Mesendoderm (in vitro differentiated cells): ENCODE measurements at places on chromosomes 11 and 22.

- peaks cover 1% of the 10 kb centered on the region for H3K4me1 ChIP-seq
- no peak overlapping the region for H3K4me3 ChIP-seq
- H3K36me3 ChIP-seq = no peaks in the 10 kb centered on the region
- H3K27me3 ChIP-seq = no peaks in the 10 kb centered on the region
Measured at GRCh38 chr22:49659924-49660315, 167.8 kb downstream of the BRD1 start.

DNA sequence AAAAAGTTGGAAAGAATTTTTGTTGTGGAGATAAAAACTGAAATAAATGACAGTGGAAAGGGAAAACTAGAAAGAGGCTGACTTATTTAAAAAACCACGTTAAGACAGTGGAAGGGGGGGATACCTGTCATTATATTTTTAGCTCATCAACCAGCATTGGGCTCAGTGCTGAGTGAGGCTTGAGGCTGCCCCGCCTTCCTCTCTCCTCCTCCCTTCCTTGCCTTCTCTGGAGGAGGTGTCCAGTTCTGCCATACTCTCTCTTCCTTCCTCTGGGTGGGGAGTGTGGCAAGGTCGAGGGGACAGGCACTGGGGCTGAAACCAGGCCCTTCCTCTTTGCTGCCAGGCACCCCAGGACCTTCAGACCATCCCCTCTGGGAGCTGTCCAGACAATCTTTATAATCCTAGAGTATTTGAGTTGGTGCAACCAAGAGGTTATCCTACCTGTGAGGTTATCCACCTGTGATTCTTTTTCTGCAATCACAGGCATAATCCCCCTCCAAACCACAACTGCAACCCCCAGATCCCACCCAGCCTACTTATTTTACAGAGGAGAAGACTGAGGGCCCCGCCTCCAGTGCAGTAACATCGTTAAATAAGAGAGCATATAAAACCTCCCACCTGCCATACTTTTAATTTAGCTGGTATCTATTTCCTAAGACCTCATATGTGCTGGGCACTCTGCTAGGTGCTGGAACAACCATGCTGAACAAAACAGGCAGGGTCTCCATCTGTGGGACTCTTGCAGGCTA is 578.5 kb downstream of the BUD13 start:
- H3K36me3 ChIP-seq = no peaks in the 10 kb centered on the region
- H3K4me3 ChIP-seq = no peak overlapping the region
- peaks cover 3% of the 10 kb centered on the region for H3K4me1 ChIP-seq
- no peaks in the 10 kb centered on the region for H3K27me3 ChIP-seq

DNA sequence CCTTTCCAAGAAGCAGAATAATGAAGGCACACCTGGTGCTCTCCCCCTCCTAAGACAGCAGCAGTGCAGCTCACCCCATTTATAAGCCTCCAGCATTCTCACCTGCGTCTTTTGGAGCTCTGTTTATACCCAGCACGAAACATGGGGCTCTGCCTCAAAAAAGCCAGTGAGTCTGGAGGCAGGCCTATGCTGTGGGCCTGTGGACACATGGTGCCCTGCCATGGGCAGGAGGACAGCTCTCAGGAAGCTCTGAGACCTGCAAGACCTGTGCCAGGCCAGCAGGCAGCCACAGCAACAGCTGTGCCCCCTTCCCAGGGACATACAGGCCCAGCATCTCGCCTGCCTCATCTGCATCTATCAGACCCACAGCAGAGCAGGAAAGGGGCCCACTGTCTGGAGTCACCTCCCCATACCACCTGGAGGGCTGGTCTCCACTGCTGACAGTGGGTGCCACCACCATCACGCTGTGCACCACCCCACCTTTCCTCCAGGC is 64.2 kb downstream of the DGCR2 start:
- no peaks in the 10 kb centered on the region for H3K27me3 ChIP-seq
- no peaks in the 10 kb centered on the region for H3K4me1 ChIP-seq
- H3K36me3 ChIP-seq = peaks cover 6% of the 10 kb centered on the region
- DNase-seq = no peak

- peak; percentile 81 for DNase-seq
- no peak overlapping the region for H3K4me3 ChIP-seq
- H3K27me3 ChIP-seq = no peaks in the 10 kb centered on the region
- H3K4me1 ChIP-seq = no peaks in the 10 kb centered on the region
- H3K27ac ChIP-seq = no peak overlapping the region
- H3K36me3 ChIP-seq = no peaks in the 10 kb centered on the region
Measured at GRCh38 chr11:70111269-70112016, 33.3 kb downstream of the ANO1 start.

GRCh38 chr11:74449369-74449931 is 17.9 kb downstream of the KCNE3 start:
- H3K4me1 ChIP-seq = peaks cover 1% of the 10 kb centered on the region
- H3K4me3 ChIP-seq = no peak overlapping the region
- no peaks in the 10 kb centered on the region for H3K36me3 ChIP-seq

DNA sequence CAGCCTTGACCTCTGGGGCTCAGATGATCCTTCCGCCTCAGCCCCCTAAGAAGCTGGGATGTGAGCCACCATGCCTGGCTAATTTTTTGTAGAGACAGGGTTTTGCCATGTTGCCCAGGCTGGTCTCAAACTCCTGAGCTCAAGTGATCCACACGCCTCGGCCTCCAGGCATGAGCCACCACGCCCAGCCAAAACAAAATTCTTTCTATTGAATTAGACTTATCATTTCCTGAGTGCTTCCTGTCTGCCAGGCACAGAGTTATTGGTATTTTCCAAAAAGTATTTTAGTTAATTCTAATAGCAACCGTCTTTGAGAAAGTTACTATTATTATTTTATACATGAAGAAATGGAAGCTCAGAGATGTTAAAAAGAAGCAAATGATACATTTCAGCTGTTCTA is 61.4 kb upstream of the LMO2 start:
- H3K36me3 ChIP-seq = no peaks in the 10 kb centered on the region
- DNase-seq = no peak
- H3K27me3 ChIP-seq = no peaks in the 10 kb centered on the region
- no peak overlapping the region for H3K27ac ChIP-seq
- no peaks in the 10 kb centered on the region for H3K4me1 ChIP-seq
- no peak overlapping the region for H3K4me3 ChIP-seq

- H3K4me1 ChIP-seq = no peaks in the 10 kb centered on the region
- DNase-seq = no peak
- no peak overlapping the region for H3K27ac ChIP-seq
- H3K36me3 ChIP-seq = no peaks in the 10 kb centered on the region
- no peaks in the 10 kb centered on the region for H3K27me3 ChIP-seq
Measured at GRCh38 chr22:47201186-47201995, 438.9 kb downstream of the TBC1D22A start.
